CD8-positive, alpha-beta T cell (primary cell): ENCODE measurements at places on chromosomes 3 and 15.

DNA sequence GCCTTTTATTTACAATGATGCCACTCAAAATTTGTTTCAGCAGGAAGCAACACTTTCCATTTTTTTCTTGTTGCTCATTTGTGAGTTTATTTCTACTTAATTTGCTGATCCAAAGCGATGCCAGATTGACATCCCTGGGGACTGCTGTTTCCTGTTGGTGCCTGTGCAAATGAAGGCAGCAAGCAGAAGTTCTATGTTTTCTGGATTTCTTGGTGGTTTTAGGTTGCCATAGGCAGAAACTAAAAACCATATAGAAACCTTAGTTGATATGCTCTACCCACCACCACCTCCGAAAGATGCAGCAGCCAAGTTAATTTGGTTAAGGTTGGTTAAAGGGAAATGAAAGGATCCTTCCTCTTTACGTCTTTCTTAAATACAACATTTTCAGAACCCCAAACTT, 356.2 kb downstream of the RBMS3 start:
- DNase-seq = no peak

- DNase-seq = no peak
Measured at GRCh38 chr15:43420876-43421275, 50.0 kb downstream of the TUBGCP4 start.

- DNase-seq = peak; percentile 64
Measured at GRCh38 chr3:195270079-195270816, 711 bp downstream of the XXYLT1 start.

GRCh38 chr15:93418566-93418965, 329.6 kb upstream of the RGMA start:
- no peak for DNase-seq

DNA sequence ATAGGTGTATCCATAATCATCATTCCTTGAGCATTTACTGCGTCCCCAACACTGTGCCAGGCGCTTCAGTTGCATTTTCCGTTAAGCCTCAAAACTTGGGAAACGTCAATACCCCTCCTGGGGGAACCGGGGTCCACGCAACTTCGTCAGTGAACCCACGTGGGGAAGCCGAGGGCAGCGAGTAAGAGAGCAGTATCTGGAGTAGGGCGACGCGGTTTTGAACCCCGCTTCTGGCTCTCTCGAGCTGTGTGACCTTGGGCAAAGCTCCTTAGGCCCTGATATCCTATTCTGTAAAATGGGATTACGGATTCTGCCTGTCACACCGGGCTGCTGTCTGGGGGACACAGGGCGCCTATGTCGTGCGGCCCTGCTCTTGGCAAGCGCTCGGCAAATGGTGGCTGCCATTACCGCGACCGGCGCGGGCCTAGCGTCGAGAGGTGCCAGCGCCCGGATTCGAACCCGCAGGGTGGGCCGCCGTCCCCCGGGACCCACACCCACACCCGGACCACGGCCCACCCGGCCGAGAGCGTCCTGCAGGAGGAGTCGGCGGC, 590 bp downstream of the POLG start:
- DNase-seq = no peak

- DNase-seq = no peak
Measured at GRCh38 chr3:48236531-48236930, 4.4 kb upstream of the ZNF589 start.

DNA sequence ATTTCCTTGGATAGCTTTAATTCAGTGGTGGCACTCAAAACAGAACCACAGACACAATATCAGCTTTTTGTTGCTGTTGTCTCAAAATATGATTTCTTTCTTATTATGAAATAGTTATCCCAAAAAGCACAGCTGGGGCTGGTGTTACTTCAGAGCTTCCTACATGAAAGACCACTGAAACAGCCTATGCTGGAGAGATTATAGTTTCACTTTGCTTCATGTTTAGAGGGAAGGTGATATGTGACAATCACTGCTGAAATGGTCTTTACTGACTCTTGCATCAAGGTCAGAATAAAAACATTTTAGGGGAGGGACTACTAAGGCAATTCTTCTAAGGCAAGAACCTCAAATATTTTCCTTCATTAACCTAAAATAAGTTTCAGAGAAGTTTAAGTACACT, 190.7 kb downstream of the TNIK start:
- DNase-seq = no peak

DNA sequence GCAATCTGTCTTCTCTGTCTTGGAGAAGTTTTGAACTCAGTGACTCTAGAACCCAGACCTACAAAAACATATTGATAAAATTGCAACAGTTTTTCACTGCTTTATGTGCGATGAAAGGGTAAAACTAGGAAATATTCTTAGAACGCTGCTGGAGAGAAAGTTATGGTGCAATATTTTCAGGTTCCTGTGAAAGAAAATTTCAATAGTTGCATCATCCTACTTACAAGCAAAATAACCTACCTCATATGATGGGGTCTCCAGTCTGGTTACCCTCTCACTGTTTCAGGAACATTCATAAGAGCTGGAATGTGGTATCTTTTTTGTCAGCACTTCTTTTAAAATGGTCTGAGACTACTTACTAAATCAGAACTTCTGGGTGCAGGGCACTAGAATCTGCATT, 27.1 kb downstream of the GATM start:
- DNase-seq = no peak

DNA sequence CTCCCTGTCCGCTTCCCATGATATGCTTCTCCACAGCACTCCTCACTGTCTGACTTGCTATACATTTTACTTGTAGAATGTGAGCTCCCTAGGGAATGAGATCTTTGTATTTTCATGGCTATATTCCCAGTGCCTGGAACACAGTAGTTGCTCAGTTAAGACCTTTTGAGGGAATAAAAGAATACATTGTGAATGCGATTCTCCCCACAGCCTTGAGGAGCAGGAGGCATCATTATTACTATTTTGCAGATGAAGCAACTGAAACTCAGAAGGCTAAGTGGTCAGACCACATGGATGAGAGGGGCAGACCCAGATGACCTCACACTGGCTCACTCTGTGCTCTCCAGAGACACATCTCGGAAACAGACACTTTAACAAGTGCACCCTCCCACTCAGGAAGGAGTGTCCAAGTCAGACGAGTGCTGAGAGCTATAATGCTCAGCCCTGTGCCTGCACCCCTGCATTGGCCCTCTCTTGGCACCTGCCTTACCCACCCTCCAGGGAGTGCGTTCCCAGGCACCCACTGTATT, 46.8 kb downstream of the SST start:
- no peak for DNase-seq

DNA sequence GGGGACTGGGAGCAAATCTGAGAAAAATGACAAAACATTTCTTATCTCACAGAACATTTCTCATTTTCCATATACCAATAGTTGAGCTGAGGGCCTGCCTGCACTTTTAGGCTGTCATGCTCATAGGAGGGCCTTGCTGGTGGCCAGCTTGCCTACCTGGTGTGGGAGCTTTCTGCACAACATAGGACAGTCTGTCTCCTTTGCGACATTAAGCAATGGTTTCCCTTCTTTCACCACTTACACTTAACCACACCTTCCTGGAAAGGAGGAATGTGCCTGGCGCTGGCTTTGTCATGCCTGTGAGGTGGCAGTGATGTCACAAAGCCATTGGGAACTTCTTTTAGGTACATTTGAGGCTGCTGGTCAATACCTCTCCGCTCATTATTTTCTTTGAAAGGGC, 5.7 kb downstream of the SNAPC5 start:
- no peak for DNase-seq

- no peak for DNase-seq
Measured at GRCh38 chr3:65951836-65952505, 86.7 kb downstream of the MAGI1 start.

DNA sequence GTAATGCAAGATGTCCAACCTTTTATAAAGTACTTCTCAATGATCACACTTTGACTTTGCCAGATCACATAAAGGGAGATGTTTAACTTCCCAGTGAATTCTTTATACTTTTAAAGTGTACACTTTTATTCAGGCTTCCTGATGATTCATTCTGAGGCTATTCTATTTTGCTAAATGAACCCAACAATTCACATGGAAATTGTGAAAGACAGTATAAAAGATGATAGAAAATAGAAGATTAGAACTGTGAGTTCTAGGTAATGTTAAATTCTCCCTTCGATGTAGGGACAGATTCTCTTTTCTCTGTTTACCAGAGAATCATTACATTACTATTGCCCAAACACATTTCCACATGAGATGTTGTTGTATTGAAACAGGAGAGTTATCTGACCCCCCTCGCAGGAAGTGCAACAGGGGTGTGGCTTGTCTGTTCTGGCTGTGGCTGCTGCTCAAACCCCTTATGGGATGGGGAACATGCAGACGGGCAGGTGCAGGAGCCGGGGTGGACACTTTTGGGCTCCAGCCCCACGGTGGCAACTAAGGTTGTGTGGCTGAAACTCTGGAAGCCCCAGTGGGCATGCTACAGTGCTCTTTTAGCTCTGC, 131.3 kb upstream of the LRTM1 start:
- no peak for DNase-seq

GRCh38 chr3:186048119-186048518, 60.8 kb downstream of the ETV5 start:
- no peak for DNase-seq

GRCh38 chr15:78978601-78979179, 33.8 kb upstream of the CTSH start:
- no peak for DNase-seq

DNA sequence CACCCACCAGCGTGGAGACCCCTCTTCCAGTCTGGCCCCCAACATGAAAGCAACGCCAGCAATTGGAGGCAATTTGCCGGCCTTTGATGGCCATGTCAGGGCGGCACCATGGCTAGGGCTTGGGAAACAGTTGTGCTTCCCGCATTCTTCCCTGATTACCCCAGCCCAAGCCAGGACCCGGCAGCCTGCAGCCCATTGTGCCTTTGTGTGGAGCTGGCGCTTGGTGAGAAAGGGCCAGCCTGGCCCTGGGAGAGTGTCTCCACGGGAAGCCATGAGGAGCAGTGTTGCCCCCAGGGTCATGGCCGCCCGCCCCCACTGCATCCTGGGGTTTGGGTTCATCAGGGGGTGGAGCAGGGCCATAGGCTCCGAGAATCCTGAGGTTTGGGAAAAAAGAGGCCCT, 66.0 kb downstream of the DNAJB8 start:
- DNase-seq = no peak

GRCh38 chr3:2652386-2652785, 457.8 kb downstream of the IL5RA start:
- no peak for DNase-seq

DNA sequence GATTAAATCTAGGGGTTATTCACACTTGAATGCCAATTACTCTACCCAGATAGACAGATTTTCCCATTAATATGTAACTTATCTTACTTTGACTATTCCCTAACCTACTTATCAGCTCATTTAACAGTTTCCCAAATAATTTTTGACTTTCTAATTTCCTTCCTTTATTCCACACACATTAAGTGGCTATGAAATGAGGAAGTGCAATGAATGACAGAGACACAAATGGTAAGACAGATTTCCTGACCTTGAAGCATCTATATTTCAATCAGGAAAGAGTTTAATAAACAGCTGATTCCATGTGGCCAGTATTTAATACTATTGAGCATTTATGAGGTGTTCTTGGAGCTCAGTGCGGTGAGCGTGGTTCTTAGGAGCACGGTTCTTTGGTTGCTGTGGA, 78.8 kb downstream of the SLC7A14 start:
- no peak for DNase-seq

GRCh38 chr3:66028457-66028856, 10.3 kb downstream of the MAGI1 start:
- no peak for DNase-seq

DNA sequence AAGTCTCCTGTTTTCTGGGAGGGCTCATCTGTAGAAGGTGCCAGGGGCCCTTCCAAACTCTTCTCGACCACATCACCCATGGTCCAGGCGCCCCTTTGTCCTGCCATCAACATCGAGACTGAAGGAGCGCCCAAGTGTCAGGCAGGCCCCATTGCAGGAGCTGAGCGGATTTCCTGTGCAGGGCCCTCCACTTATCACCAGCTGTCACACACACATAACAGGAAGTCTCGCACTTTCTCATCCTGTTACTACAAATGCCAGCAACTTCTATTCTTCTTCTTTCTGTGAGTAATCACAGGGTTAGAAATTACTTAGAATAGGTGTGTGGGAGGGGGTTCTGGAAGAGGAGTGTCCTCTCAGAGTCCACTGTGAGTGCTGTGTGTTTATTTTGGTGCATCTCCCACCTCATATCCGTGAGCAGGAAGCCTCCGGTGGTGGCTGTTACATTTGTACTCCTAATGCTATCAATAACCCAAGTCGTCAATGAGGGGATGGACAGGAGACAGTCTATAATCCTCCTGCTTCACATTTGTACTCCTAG, at the start of gene KLHL6:
Gene KLHL6 (minus strand): TSS at position 166 of the 541 bp plus-strand sequence. CDS start 53 bp downstream, at position 113.
- DNase-seq = peak; percentile 76

DNA sequence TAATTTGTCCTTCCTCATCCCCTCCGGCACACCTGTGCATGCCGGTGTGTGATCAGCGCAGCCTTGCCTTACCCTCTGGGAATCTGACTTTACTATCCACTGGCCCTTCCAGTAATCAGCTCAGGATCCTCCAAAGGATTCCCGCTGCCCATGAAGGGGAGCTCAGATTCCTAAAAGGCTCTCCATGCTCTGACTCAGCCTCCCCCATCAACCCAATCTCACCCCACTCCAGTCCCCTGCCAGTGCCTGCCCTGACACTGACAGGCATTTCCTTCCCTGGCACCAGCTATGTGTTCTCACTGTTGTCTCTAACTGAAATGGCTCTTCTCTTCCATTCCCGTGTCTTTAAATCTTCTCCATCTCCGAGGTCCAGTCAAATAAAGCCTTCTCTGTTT, 7.3 kb upstream of the BCL2A1 start:
- no peak for DNase-seq

GRCh38 chr3:55804170-55805095, 317.3 kb upstream of the WNT5A start:
- DNase-seq = no peak

- no peak for DNase-seq
Measured at GRCh38 chr3:99662838-99663570, 24.6 kb downstream of the COL8A1 start.
